ENCODE measurements at places on chromosomes 3 and 15.

- DNase-seq, result no peak
Measured at GRCh38 chr3:178743297-178743696, 207.1 kb downstream of the KCNMB2 start.

GRCh38 chr3:56923526-56924224 is 121.9 kb upstream of the ARHGEF3 start:
- DNase-seq, result no peak

- no peak for DNase-seq
Measured at GRCh38 chr3:172704001-172704400, 6.9 kb downstream of the NCEH1 start.

GRCh38 chr3:30826531-30826942 is 67.9 kb downstream of the GADL1 start:
- no peak for DNase-seq

GRCh38 chr3:5499404-5499803 is 311.9 kb downstream of the EDEM1 start:
- DNase-seq, result no peak
